ENCODE measurements at places on chromosomes 6 and 20.

DNA sequence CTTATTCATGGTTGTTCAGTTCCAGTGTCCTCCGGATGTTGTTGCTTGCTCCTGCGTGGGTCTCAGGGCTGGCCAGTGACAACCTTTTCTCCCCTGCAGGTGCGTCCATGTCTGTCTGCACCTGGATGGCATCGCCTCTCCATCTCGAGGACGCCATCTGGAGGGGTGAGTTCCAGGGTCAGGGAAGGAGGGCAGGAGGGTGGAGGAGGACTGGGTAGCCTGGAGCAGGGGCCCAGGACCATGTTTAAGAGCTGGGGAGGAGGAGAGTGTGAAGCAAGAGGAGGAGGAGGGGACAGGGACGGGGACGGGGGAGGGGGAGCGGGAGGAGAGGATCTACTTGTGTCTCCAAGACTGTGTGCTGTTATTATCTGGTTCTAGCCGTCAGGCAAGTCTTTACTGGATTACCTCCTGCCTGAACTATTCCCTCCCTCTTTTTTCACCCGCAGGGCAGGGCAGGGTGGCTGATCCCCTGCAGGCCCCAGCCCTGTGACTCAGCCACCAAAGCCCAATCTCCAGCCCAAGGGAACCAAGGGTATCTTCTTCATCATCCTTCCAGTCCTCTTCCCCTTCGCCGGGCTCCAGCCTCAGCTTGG lies 32.2 kb upstream of the TULP1 start:
- DNase-seq, result no peak

DNA sequence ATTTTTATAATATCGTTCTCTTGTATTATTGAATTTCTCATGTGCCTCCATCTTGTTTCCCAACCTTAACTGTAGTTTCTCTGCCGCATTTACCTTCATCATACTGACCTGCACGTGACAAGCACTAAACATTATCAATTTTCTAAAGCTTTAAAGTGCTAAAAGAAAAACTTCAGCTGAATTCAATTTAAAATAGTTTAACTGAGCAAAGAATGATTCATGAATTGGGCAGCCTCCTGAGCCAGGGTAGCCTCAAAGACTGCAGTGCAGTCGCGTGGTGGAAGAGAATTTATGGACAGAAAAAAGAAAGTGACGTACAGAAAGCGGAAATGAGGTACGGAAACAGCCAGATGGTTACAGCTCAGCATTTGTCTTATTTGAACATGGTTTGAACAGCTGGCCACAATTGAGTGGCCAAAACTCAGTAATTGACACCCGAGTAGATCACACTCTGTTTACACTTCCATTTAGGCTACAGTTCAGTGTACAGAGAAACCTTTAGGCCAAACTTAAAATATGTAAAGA lies 4.2 kb upstream of the ZDHHC14 start:
- no peak for DNase-seq

- no peak for DNase-seq
Measured at GRCh38 chr6:18269253-18269652, 4.9 kb upstream of the DEK start.

GRCh38 chr6:20708367-20709124 lies 174.3 kb downstream of the CDKAL1 start:
- no peak for DNase-seq

GRCh38 chr6:15355683-15356099 lies 109.8 kb downstream of the JARID2 start:
- no peak for DNase-seq

- DNase-seq, result no peak
Measured at GRCh38 chr6:156189714-156190113, 587.5 kb upstream of the ARID1B start.

GRCh38 chr20:40591536-40591935 lies 97.5 kb downstream of the MAFB start:
- DNase-seq, result no peak

DNA sequence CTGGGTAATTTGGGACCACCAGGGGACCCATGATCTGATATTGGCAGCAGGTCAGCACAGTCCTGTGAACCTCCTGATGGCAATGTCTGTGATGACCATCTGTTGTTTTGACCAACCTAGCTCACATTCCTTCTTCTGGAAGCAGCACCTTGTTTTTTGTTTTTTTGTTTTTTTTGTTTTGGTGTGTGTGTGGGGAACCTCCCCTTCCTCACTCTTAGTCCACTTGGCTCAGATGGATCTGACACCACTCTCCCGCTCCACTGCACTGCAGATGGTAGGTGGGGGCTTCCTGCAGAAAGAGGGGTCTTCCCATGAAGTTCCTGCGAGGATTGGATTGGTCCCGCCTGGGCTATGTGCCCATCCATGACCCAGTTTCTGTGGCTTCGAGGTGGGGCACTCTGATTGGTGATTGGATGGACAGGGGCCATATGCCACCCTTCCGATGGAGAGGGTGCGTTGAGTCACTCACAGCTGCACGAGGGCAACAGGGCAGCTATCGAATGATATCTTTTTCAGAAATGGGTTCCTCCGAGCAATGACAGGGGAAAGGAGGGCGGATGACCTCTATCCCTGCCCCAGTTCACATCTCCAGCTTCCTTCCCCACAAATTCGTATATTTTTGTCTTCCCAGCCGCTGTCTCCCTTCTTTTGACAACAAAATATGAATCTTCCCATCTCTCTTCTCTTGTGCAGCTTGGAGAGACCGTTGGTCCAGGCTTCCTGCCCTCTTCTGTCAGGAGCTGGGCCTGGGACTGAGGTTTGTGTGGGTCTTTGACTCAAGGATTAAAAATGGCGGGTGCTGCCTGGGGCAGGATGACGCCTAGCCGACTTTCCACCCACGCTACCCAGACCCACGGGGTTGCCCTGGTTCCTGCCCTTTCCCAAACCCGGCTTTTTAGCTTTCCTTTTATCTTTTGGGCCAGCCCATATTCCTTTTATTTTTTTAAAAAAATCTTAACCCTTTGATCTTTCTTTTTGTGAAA lies 132.1 kb upstream of the KCNG1 start:
- DNase-seq, result no peak

DNA sequence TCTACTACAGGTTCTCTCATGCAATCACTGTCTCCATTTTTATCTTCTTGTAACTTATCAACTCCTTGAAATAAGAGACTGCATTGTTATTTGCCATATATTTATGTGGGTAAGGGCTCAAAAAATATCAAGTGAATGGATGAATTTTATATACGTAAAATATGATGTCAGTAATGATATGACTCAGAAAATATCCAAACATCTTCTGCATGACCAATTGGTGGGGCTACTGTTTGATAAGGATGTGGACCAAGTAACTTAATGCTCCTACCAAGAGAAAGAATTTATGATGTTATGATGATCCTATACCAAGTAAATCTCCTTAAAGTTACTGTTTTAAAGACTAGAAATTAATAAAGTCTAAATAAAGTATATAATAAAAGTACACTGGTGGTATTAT lies 103.7 kb downstream of the OGFRL1 start:
- no peak for DNase-seq

GRCh38 chr20:57947421-57948179 lies 237.8 kb upstream of the PMEPA1 start:
- no peak for DNase-seq

GRCh38 chr20:52922436-52922835 lies 49.7 kb upstream of the TSHZ2 start:
- no peak for DNase-seq

- DNase-seq, result no peak
Measured at GRCh38 chr20:47929368-47930115, 144.3 kb upstream of the SULF2 start.

Data from GM19239 (cell line).